ENCODE measurements at places on chromosomes 2 and 18. TPM values are rescaled to one million over a fixed set of nuclear protein-coding genes. Genes with fewer than 3 reads are reported as not detected.

Gene PDE11A
- not detected for total RNA-seq

Gene UBXN4
- 60.5 TPM for total RNA-seq

Gene LYPD6
- 1.4 TPM for total RNA-seq

Gene CREG2
- total RNA-seq = 3.1 TPM

Gene ERCC3
- 38.2 TPM for total RNA-seq

Gene KIAA2012
- not detected for total RNA-seq

Gene HRH4
- total RNA-seq = 0.21 TPM

Gene ABCG8
- total RNA-seq = not detected

Gene CROCC2
- not detected for total RNA-seq

Gene NT5DC4
- 0.07 TPM for total RNA-seq

Gene HOXD13
- not detected for total RNA-seq

Gene NEU4
- total RNA-seq = 0.07 TPM

Gene RNF152
- 24.6 TPM for total RNA-seq

Gene C2orf81
- total RNA-seq = 0.85 TPM

Gene IL1B
- total RNA-seq = 257 TPM

Gene FHOD3
- total RNA-seq = 9.2 TPM

Gene SAG
- total RNA-seq = not detected

Gene RAB10
- total RNA-seq = 792 TPM

Gene AGXT
- total RNA-seq = not detected

Gene IL1R1
- total RNA-seq = 22.9 TPM

Gene CNGA3
- total RNA-seq = not detected

Gene NPAS2
- total RNA-seq = 17.8 TPM

Gene SLC20A1
- 105 TPM for total RNA-seq

Gene DIPK1C
- total RNA-seq = not detected

Gene CCL20
- 2.1 TPM for total RNA-seq

Gene CYP1B1
- 30.4 TPM for total RNA-seq

Gene IL37
- not detected for total RNA-seq

Gene DOK6
- 0.07 TPM for total RNA-seq

Gene CDH2
- total RNA-seq = 0.34 TPM

Gene CEP76
- total RNA-seq = 13.0 TPM

Gene GALNT3
- total RNA-seq = 92.9 TPM

Data from nasal cavity respiratory epithelium epithelial cell of viscerocranial mucosa (primary cell).